Umbilical cord (tissue), 2 donors: ENCODE measurements at places on chromosomes 12 and 14. TPM values are rescaled to one million over a fixed set of nuclear protein-coding genes. Genes with fewer than 3 reads are reported as not detected.

The ARHGAP9 gene
- total RNA-seq, result 6.7 TPM

The TAMALIN gene
- 2.6 TPM for total RNA-seq

The RASAL1 gene
- total RNA-seq, result 0.24 TPM

GRCh38 chr12:65533177-65533883 is 254.8 kb downstream of the MSRB3 start:
- DNase-seq, result peak; percentile 79

GRCh38 chr12:74483057-74483456 is 54.6 kb upstream of the ATXN7L3B start:
- DNase-seq, result no peak

DNA sequence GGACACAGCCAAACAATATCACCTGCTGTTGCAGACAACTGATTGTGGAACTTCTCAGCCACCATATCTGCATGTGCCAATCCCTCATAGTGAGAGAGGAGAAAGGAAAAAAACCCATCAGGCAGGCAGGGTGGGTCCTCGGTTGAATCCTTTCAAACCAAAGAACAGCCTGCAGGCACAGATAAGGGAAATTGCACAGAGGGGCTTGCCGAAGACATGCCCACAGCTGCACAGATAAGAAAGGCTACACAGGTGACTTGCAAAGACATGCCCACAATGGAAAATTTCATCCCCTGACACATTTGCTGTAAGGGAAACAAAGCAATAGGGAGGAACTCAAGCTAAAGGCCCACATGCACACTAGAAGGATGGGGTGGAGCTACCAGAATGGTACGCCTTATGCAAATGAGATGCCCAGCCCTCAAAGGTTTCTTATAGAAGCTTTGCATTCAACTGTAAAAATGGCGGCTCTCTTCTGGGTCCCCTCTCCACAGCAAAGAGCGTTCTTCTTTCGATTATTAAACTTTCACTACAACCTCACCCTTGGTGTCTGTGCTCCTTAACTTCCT is 170.0 kb upstream of the TMPO start:
- DNase-seq, result no peak

DNA sequence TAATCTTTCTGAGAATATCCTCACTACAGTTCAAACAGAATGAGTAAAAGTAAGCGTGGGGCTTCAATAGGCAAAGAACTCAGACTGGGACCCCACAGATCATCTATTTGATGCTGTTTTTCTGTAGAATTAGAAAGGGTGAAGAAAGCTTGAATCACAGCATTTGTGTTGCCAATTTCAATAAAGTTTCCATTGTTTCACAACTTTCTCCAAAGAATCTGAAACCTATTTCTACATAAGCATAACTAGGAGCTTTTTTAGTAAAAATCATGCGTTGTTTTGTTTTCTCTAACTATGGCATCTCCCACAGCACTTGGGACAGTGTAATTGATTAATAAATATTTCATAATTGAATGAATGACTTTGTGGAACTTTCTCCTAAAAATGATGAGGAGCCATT is 16.7 kb upstream of the NEDD1 start:
- DNase-seq, result no peak

DNA sequence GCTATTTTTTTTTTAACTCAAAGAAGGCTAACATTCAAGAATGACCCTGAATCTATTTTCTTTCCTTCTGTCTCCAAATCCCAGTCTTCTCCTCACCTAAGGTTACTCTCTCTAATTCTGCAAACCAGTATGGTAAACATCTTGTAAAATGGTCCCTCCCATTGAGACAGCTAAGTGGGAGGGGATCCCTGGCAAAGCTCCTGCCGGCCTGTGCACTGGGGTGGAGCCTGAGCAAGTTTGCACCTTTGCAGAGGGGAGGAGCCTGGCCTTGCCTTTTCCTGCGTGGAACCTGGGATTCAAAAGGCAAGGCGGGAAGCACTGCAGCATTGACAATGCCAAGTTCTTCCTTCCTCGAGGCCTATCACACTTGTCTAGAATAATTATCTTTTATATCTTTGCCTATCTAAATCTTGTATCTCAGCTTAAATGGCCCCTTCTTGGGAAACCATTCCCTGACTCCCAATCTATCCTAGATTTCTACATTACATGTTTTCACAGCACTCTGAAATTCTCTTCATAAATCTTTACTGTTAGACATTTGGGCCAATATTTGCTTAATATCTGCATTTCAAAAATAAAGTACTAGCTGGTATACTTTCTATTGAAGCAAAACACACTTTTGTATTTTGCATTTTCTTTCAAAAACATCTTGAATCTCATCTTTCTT is 83.0 kb downstream of the EPS8 start:
- no peak for DNase-seq

- no peak for DNase-seq
Observed at GRCh38 chr14:96512602-96513397, 10.6 kb downstream of the PAPOLA start.

GRCh38 chr14:58690801-58691516 is 53.2 kb downstream of the DACT1 start:
- DNase-seq, result no peak

DNA sequence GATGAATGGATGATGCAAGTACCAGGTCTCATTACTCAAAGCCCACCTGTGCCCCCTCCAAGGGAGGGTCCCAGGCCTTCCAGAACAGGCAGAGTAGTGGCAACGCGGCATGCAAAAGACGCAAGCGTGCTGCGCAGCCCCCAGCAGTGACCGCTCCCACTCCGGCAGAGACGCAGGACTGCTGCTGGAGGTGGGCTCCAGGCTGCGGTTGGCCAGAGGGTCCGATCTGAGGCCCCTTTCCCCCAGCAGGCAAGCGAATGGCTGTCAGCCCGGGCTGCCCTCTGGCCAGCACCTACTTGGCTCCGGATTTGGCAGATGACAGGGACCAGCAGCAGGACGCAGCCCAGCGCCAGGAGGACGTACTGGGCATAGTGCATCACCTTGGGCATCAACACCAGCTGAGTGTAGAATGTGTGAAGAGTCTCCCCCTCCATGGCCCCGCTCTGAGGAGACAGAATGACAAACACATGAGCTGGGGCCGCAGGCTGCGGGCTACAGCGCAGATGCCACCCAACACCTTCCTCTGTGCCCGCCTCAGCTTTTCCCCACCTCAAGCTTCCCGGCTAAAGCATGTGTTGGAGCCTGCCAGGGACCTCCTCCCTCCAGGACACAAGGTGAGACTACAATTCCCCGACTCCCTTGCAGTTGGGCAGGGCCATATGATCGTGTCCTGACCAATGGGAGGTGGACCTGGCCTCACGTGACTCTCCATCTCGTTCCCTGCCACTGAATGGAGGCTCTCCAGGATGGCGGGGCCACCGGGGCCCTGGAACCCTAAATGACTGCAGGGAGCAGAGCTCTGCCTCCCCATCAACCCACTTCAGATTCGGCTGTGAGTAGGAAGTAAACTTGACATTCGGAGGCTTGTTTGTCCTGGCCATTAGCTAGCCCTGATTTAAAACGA is 77.4 kb downstream of the SCARB1 start:
- DNase-seq, result peak; percentile 97

DNA sequence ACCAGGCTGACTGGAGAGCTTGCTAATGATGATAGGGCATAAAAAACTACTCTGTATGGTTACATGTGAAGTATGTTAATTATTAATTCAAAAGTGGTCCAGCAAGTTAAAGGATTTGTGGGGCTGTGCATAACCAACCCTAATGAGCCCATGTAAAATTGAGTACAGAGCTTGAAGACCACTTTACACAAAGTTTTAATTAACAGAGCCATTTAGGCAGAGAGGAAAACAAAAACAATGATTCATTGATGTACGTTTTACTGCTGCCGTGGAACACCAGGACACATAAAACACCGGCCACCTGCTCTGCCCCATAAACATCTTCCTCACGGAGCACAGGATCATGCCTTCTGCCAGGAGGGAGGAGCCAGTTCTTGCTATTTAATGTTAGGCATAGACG is 83.5 kb downstream of the RIMBP2 start:
- DNase-seq, result no peak

- peak; percentile 71 for DNase-seq
Observed at GRCh38 chr14:81565441-81566290, 32.0 kb upstream of the SEL1L start.

GRCh38 chr14:75252254-75252837 is 26.3 kb upstream of the FOS start:
- DNase-seq, result no peak

- DNase-seq, result peak; percentile 6
Observed at GRCh38 chr12:108253540-108253939, 85.6 kb downstream of the CMKLR1 start.

DNA sequence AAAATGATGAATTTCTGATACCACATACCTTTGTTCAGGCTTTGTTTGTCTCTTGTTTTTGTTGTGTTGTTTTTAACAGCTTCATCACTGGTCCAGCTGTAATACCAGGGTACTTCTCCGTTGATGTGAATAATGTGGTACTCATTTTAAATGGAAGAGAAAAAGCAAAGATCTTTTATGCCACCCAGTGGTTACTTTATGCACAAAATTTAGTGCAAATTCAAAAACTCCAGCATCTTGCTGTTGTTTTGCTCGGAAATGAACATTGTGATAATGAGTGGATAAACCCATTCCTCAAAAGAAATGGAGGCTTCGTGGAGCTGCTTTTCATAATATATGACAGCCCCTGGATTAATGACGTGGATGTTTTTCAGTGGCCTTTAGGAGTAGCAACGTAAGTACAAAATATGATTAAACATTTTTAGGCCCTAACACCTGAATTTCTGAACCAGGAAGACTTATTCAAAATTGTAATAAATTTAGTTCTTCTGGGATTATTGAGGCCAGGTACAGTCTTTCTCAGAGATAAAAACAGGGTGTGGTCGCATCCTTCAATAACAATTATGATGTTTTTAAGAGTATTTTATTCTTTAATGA is 22.4 kb downstream of the RXYLT1 start:
- peak; percentile 40 for DNase-seq

- DNase-seq, result peak; percentile 60
Observed at GRCh38 chr12:93380480-93381121, 2.9 kb downstream of the NUDT4 start.

DNA sequence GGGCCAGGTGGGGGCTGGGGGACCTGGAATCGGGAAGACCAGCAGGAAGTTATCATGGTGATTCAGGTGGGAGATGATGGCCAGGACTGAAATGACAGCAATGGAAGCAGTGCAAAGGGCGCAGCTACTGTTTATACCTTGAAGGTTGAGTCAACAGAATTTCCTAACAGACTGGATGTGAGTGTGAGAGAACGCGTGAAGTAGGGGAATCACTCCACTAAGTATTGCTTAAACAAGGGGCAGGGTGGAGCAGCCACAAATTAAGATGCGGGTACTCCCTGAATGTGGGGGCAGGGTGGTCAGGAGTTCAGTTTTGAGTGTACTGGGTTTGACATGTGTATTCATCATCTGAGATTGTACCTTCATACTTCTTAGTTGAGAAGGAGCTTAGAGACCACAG is 45.1 kb downstream of the MYF5 start:
- no peak for DNase-seq
